ENCODE measurements at places on chromosomes 4 and X. TPM values are rescaled to one million over a fixed set of nuclear protein-coding genes. Genes with fewer than 3 reads are reported as not detected.

DNA sequence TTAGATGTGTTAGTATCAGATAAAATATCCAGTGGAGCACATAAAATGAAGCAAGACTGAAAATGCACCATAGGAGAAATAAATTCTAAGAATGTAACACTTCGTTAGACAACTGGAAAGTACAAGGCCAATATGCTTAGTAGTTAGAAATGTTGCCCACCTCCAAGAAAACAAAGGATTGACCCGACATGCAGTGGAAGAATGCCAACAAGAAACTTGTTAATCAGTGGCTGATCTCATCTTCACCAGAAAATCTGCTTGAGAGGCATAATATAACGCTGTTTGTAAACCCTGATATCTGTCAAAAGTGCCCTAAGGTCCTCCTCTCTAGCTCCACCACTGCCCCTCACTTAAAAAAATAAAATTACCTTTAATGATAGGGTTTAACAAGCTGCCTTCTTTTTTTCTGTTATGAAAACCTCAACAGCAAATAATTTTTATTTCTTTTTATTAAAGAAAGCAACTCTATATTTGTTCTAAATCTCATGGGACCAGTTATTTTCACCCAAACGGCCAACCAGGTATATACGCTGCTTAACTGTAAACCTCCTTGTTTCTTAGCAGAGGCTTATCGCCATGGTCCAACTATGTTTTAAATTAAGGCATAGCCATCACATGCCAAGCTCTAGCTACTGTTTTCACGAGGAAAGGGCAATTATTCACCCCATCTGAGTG, 1.8 kb downstream of the RASGEF1B start:
- DNase-seq: no peak

Gene RIBC1
- total RNA-seq: 0.67 TPM

Gene STOX2
- not detected for total RNA-seq

GRCh38 chr4:157280673-157281072, 60.1 kb downstream of the GRIA2 start:
- no peak for DNase-seq

DNA sequence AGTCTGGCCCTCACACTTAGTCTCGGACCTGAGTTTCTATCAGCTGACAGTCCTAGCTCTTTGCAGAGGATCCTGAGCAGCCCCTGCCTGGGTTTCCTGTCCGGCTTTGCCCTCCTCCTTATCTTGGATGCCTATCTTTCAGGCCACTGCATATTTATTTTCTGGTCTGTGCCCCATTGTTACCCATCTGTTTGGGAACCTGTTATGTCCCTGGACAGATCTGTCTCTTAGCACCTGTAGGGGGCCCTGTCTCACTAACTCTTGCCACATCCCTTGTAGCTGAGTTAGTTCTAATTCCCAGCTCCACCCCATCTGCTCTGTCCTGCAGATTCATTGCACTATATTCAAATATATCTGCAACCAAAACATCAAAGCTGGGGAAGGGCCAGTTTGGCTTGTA, 514.9 kb upstream of the LCORL start:
- no peak for DNase-seq

DNA sequence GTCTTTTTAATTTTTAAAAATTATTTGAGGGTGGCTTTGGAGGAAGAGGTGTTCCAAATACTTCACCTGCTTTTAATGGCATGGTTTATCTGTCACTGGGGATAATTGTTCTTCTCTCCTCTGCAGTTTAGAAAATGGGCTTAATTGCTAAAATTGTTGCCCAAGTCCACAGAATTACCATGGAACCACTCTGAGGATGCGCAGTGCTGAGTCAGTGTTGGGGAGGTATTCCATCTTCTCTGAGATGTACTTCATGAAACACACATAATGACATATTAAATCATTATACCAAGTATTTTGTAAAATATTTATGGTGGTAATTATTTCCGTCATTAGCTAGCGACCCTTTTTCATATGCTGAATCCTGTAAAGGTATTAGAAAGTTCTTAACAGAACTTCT, 8.0 kb downstream of the ASB5 start:
- no peak for DNase-seq

GRCh38 chr4:84965553-84966381, 723 bp downstream of the WDFY3 start:
- DNase-seq: no peak

DNA sequence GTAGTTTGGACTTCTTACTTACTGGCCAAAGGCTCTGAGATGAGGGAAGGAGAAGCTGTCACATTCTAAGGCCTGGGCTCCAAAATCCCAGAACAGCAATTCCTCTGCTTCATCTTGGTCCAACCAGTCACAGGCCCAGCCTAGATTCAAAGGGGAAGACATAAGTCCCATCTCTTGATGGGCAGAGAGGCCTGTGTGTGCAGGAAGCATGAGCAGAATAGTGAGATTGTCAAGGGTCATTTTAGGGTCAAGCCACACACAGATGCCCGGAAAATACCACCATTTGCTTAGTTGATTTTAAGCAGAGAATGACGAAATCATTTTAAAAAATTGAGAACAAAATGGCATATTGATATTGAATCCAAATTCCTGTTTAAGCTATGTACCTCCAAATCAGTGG, 580.9 kb upstream of the ZFP42 start:
- no peak for DNase-seq

DNA sequence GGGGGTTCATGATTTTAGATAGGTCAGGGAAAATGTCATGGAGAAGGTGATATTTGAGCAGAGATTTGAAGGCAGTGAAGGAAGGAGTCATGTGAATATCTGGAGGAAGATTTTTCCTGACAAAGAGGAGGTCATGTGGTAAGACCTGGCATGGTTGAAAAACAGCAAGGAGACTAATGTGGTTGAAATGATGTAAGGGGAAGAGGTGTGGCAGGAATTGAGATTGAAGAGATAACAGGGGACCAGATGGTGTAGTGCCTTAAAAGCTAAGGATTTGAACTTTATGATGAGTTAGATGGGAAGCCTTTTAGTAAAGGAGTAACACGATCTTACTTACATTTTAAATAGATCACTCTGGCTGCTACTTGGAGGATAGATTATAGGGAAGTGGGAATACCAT, 210.9 kb downstream of the RTL9 start:
- no peak for DNase-seq

Gene SOWAHD
- total RNA-seq: not detected

Gene SYP
- 2.5 TPM for total RNA-seq

Gene HTR2C
- total RNA-seq: not detected

Gene SSX2B
- total RNA-seq: not detected

DNA sequence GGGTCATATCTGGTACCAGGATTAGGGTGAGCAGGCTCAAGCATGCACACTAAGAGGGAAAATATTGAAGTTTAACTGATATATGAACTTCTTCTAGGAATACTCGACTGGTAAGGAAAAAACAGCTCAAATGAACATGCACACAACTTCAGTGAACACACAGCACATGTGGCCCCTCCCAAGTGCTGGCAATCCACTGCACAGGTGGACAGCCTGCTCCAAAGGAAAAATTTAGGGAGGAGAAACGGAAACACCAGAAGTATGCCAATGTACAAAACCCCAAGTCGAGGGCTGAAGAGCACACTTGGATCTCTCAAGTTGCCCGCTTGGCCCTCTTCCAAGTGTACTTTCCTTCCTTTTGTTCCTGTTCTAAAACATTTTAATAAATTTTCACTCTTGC, 205.0 kb upstream of the FAM47C start:
- no peak for DNase-seq

DNA sequence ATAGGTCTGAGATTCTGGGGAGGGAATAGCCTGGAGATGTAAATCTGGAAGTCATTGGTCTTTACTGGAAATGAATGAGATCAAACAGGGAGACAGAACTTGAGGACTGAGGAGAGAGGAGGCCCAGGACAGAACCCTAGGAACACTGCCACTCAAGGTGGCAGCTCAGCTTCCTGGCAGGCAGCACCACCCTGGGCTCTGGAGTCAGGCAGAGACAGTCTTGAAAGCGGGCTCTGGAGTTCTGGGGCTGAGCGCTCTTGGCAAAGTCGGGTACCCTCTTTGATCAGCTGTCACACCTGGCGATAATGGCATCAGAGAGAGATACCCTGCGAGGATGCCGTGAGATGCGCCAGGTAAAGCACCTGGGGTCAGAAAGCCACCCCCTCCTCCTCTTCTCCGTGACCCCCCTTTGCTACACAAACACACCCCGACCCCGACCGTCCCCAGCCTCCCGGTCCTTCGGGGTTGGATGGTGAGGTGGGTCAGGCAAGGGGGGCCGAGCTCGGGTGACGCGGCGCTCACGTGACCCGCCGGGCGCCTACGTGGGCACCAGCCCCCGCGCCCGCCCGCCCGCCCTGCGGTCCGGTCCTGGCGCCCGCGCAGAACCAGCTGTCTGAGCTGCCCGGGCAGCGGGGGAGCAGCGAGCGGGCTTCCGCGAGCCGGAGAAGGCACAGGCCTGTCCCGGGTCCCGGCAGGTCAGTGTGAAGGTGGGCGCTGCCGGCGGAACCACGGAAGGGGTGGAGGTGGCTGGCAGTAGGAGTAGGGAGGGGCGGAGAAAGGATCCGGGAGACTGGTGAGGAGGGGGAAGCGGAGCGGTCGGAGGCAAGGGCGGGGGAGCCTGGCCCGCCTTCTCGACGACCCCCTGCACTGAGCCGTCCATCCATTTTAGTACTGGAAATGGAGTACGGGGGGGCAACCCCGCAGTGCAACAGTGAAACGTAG, at the start of gene TCEAL3:
Gene TCEAL3 (plus strand): TSS at position 600 of the 942 bp plus-strand sequence. CDS start 1,102 bp downstream, outside the sequence.
- DNase-seq: peak; percentile 20

DNA sequence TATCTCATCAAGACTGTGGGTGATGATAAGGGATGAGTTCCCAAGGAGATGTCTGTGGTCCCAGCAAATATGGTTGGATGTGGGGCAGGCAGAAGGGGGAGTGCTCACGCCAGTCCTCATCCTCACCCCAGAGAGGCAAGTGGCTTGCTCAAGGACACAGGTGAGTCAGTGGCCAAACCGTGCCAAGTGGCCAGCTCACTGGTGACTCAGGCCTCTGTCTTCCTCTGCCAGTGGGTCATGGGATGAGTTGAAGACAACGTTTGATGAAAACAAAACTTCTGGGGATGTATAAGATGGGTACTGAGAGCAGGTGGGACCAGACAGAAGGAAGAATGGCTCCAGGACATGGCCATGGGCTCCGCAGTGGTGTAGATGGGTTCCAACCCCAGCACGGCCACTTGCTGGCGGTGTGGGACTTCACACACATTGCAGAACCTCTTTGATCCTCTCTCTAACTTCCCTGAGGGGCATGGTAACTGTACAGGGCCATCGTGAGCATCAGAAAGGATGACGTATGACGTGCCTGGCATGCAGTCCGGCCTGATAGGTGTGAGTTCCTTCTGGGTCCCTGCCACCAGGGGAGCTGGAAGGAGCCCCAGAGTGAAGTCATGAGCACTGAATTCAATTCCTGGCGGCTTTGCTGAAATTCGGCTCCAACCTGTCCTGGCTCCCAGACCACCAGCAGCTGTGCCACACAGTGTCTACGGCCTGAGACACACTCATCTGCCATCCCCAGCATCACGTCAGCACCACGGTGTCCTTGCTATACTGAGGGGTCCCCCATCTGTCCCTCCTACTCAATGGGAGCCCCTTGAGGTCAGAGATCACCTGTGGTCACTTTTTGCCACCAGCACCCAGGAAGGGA, 41.3 kb upstream of the GPR78 start:
- no peak for DNase-seq

DNA sequence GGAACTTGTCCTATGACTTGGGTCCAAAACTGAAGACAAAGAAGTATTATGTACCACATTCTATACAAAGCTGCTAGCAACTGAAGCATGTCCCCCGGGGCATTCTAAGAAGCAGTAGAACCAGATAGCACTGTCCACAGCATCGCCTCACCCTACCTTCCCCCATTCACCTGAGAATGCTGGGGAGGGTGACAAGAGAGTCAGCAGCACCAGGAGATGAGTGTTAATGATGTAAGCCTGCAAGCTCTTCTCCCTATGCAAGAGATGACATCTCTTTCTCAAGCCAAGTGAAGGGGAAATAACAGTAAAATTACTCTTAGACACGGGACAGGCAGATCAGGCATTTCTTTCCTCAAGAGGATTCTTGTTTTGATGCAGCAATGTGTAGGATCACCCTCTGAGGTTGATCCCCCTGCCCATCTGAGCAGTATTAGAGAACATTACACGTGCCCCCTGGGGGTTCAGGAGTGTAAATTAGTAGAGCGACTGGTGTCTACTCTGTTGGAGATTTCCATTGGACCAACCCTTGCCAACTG, 13.9 kb upstream of the TLR1 start:
- peak; percentile 18 for DNase-seq
